ENCODE measurements at places on chromosomes 13 and 19.

GRCh38 chr19:23971598-23971997 lies 56.9 kb downstream of the ZNF726 start:
- no peak for DNase-seq

GRCh38 chr13:91946498-91947070 lies 548.2 kb downstream of the GPC5 start:
- DNase-seq: no peak

- peak; percentile 63 for DNase-seq
These were observed 665 bp downstream of the TUBGCP3 start for GRCh38 chr13:112587212-112587763.

DNA sequence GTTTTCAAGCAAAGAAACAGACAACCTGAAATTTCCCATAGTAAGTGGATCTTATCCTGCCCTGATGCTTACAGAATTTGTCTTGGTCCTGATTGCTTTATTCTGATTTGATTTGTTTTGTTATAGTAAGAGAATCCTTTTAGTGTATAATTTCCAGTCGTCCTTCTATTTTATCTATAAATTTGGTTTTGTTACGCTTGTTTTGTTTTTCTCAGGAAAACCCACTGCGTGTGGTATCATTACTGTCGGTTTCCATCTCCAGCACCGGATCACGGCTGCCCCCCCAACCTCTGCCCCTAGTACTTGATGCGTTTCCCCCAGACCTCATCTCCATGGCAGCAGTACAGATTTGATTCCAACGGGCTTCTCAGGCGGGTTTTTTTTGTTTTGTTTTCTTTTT lies 58.0 kb upstream of the PDCD5 start:
- no peak for DNase-seq

DNA sequence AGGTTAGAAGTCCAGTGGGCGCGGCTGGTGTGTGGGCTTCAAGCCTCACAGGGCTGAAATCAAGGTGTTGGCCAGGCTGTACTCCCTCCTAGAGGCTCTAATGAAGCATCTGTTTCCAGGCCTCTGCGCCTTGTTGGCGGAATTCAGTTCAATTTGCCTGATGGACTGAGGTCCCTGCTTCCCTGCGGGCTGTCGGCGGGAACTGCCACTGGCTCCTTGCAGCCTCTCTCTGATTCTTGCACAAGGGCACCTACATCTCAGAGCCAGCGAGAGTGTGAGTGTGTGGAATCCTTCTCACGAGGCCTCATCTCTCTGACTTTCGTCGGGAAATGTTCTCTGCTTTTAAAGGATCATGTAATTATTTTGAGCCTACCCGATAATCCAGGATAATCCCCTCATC lies 128.6 kb downstream of the DLEU7 start:
- no peak for DNase-seq

- no peak for DNase-seq
These were observed 4.3 kb downstream of the CD37 start for GRCh38 chr19:49339301-49340068.

DNA sequence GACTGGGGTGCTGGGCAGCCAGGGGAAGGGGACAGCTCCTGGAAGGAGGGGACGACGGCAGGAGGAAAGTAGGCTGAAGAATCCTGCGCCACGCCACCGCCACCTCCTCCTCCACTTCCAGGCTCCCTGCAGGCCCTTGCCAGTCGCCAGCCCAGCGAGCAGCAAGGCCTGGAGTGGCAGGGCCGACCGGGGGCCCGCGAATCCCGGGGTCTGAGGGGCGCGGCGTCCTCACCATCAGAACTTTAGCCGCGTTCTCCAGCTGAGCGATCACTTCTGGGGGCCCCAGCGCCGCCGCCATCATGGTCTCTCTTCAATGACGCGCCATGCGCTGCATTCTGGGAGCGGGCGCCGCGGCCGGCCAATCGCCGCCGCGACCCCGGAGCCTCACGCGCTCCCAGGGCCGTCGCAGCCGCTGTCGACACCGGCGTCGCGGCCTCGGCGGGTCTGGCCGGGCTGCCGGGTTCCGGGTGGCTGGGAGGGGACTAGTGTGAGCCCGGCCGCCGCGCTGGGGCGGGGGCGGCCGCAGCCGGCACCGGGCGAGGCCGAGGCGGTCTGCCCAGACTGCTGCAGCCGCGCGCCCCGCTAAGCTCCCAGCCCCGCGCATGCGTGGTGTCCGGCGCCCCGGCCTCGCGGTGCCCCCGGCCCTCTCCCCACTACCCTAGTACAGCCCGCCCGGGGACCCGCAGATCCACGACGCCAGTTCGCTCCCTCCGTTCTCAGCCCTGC lies at the start of gene XPO4:
Gene XPO4 (minus strand): TSS at position 309 of the 726 bp plus-strand sequence. CDS start 8 bp downstream, at position 301.
- DNase-seq: peak; percentile 73

DNA sequence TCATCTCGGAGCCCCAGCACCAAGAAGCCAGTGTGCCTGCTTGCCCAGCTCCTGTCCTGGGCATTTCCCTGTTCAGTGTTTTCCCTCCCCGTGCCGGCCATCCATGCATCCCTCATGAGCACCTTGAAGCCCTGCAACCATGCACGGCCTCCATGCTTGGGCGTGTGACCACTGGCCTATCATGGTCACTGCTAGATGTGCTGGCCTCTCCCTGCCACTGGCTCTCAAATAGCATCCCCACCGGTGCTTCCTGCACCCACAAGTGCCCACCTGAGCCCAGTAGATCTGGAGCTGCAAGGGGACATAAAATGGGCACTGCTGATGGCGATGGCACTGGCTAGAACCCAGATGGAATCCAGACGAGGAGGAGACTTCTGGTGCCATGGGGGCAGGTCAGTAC lies 126.0 kb downstream of the TUBA3C start:
- DNase-seq: no peak

DNA sequence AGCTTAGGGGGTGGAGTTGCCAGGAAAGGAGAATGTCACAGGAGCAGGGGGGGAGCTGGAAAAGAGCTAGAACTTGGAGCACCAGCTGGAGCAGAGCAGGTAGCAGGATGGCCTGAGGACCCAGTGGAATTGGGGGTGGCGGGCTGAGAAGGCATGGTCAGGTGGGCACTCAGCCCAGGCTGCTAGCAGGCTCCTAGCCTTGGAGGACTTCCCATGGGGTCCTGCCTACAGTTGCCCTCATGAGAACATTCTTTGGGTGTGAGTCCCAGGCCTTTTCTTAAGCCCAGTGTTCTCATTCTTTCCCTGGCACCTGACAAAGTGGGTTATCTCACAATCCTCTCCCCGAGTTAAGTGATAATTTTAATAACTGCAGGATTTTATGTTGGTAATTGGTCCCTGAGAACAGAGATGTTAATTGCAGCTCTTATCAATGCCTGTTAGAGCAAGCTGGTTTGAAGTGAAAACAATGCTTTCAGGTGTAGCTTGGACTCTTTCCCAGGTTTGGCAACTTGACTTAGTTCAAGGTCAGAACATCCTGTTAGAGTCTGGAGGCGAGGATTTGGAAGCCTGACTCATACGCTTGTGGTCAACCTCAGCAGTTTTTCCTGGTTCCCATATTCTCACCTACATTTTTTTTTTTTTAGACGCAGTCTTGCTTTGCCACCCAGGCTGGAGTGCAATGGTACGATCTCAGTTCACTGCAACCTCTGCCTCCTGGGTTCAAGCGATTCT lies 18.1 kb upstream of the OLFM4 start:
- DNase-seq: no peak

DNA sequence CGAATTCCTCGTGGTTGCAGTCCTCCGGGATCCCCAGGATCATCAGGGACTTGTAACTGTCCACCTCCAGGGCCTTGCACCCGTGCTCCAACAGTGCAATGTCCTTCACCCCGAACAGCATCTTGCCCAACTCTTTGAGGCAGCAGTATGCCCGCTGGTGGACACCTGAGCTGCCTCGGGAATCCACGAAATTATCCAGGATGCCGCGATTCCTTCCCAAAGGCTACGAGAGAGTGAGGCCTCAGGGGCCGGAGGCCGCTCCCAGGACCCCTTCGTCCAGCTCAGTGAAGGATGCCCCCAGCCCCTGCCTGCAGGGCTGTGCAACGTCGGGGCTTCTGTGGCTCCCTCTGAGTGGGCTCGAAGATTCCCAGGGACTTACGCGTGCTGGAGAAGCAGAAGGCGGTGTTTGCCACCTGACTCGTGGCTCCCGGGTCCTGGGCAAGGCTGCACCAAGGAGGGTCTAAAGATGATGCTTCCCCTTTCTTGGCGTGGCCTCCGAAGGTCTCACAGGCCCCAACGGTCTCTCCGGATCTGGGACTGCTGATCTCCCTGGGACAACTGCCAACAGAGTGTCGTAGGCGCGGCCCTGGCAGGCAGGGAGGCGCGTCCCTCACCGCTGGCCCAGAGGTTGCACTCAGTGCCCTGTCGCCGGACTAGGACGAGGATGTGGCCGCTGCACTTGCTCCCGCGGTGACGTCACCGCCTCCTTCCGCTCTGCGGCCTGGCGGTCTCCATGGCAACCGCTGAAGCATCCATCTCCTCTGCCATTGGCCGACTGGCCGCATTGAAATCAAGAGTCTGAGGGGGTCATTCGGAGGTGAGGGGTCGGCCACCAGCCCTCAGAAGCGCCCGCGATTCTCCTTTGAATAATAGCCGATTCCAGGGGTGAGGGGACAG lies at the start of gene PNMA8C:
Gene PNMA8C (minus strand): TSS at position 698 of the 897 bp plus-strand sequence. CDS start 577 bp downstream, at position 121.
- no peak for DNase-seq

GRCh38 chr13:110758195-110758805 lies 44.8 kb downstream of the ING1 start:
- DNase-seq: no peak

DNA sequence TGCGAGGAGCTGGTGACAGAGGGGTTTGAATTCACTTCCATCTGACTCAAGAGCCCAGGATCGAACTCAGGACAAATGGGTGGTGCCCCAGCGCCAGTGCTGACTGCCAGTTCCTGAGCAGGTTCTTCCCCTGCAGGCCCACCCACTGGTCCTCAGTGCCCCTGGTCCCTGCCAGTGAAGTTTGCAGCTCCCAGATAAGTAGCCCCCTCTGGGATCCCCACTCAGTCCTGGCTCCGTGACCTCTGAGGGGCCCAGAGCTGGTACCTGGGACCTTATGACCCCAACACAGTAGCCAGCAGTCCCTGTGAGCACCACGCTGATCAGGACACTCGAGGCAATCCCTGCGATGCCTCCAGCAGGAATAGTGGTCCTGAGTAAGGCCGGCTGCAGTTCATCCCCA lies 11.3 kb upstream of the CEACAM20 start:
- DNase-seq: no peak

DNA sequence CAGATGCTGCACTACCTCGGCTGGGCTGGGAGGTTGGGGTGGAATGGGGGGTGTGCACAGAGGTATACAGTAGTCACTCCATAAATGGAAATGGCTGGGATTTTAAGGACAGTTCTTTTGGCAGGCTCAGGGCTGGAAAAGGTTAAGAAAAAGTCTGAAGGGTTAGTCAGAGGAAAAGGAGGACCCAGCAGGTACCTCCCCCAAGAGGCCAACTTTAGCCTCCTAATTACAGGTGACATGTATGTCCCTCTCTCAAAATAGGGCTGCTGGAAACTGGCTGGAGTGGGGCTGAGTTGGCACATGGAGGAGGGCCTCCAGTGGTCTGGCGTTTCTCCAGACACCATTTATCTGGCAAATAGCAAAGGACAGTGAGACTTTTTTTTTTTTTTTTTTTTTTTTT lies 994 bp downstream of the CCDC194 start:
- DNase-seq: no peak

GRCh38 chr13:80082396-80083080 lies 258.4 kb downstream of the SPRY2 start:
- no peak for DNase-seq

All from T-helper 2 cell (primary cell).